A172 (cell line): ENCODE measurements at places on chromosomes 4 and X.

DNA sequence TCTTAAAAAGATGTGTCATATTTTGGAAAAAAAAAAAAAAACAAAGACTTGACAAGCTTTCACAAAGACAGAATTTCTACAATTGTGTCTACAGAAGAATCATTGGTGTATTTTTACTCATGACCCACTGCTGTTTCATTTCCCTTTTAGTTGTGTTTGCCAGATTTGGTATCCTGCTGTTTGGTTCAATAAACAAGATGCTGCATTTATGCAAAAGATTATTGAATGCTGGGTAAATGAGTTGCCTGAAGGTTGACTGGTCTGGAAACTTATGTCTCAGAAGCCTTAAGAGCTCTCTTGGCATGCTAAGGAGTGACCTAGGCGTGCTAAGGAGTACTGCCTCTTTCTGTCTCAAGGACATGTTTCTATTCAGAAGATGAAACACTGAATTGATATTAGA lies 64.9 kb upstream of the NPY2R start:
- no peak for DNase-seq

DNA sequence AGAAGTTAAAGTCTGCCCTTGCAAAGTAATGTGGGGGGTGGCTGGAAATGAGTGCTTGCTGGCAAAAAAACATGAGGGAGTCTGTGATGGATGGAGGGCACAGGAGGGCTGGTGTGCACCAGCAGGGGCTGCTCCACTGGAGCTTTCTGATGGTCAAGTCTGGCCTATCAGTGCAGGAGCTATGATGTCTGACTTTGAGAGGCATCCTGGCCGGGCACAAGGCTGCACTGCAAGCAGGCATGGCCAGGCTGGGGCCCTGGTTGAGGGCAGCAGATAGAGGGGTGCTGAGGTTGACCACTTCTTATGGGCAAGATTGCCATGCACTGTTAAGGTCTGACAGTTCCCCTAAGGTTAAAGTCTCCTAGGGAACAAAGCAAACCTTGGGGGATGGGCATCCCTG lies 1140.2 kb downstream of the FAM133A start:
- no peak for DNase-seq

DNA sequence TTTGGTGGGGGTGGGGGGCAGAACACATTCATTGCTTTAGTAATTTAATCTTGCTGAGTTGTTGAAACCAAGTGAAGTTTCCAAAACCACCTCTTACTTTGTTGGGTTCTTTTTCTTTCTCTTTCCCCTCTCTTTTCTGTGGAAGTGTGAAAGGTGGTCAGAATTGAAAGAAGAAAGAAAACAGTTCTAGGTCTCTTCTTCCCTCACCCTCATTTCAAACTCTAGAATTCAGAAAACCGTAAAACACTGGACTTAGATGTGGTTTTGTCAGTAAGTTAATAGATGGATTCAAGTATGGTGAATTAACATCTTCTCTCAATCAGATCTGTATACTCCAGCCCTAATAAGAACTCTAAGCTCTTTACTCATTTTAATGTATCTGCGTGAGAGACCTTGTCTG lies 23.7 kb downstream of the PLP1 start:
- DNase-seq = no peak

DNA sequence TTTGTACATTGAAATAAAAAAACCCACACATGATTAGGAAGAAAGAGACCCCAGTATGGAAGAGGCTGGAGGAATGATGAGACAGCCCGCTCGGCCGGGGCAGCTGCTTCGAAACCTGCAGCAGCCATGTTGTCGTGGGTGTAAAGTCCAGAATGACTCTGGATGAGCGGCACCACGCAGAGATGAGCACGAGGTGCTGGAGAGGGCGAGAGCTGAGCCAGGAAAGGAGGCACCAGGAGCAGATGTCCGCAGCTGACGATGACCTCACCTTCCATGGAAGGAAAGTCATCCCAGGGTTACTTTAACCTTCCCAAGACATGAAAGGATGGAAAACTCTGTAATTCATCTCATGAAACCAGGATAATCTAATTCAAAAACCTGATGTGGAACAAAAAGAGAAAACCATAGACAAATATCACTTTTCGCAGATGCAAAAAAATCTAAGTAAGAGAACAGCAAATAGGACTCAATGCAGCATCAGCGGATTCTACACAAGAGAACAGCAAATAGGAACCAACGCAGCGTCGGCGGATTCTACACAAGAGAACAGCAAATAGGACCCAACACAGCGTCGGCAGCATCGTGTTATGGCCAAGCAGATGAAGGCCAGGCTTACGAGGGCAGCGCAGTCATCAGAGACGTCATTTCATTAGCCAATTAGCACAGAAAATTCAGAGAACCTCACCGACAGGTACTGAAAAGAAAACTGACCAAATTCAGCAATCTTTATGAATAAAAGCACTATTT lies 25.9 kb upstream of the SPON2 start:
- no peak for DNase-seq

GRCh38 chrX:55149242-55149641 lies 60.4 kb downstream of the PAGE2 start:
- no peak for DNase-seq

- DNase-seq = no peak
These were observed 97.1 kb downstream of the AFF1 start for GRCh38 chr4:87031920-87032319.

DNA sequence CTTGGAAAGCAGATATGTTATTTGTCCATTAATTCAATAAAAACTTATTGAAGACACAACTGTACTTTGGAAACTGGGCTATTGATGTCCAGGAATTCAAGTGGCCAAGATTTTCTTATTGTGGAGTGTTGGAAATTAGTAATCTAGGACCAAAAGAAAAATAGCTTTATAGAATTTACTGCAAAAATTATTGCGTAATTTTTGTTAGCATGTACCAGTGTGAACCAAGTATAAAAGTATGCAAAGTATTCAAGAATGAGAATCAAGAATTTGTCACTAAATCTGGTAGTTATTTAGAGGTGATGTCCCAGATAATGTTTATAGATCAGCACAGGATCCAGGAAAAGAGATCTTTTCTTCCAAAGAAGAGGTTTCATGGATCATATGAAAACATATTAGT lies 468.9 kb upstream of the CTSO start:
- DNase-seq = no peak

DNA sequence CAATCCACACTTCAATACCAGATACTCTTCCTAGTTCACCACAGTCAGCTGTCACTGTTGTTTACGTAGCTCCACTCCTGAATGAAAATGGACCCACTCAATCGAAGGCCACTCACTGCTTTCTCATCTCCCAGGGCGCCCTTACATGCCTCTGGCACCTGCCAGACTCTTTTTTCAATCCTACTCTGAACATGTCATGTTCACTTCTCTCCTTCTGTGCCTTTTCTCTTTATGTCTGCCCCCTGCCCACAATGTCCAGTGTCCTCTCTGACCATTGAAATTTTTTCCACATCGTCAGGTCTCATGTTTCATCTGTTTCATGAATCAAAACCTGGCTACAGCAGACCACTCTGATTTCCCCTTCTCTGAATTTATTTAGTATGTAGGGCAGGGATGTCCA lies 1.3 kb upstream of the MGAT4D start:
- DNase-seq = no peak

DNA sequence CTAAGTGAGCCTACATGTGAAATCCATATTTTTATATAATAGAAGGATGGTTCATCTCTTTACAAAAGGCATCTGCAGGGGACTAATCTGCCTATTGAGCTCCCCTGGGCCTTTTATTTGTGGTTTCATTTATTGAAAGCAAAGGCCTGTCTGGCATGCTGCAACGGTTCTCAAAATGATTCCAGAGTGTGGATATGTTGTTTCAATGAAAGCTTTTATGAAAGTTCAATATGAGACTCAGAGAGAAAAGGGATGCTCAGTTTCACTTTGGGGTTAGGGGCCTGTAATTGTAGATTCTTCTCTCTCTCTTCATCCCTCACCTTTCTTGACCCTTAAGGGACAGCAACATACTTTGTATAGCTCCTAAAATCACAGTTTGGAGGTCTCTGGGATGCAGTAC lies 204.2 kb upstream of the CASK start:
- no peak for DNase-seq

DNA sequence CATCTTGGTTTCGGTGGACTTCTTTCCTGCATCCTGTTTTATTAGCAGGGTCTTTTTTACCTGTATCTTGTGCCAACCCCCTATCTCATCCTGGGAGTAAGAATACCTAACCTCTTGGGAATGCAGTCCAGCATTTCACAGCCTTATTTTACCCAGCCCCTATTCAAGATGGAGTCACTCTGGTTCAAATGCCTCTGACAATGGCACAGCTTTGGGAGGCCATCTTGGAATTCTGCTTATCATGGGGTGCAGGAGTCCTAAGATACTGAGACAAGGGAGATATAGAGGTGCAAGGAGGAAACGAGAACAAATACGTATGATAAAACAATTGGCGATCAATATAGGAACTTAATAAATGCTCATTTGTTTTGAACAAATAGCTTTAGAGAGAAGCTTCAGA lies 1682.2 kb upstream of the AGA start:
- no peak for DNase-seq

GRCh38 chr4:40438384-40439026 lies 103.4 kb downstream of the CHRNA9 start:
- no peak for DNase-seq

DNA sequence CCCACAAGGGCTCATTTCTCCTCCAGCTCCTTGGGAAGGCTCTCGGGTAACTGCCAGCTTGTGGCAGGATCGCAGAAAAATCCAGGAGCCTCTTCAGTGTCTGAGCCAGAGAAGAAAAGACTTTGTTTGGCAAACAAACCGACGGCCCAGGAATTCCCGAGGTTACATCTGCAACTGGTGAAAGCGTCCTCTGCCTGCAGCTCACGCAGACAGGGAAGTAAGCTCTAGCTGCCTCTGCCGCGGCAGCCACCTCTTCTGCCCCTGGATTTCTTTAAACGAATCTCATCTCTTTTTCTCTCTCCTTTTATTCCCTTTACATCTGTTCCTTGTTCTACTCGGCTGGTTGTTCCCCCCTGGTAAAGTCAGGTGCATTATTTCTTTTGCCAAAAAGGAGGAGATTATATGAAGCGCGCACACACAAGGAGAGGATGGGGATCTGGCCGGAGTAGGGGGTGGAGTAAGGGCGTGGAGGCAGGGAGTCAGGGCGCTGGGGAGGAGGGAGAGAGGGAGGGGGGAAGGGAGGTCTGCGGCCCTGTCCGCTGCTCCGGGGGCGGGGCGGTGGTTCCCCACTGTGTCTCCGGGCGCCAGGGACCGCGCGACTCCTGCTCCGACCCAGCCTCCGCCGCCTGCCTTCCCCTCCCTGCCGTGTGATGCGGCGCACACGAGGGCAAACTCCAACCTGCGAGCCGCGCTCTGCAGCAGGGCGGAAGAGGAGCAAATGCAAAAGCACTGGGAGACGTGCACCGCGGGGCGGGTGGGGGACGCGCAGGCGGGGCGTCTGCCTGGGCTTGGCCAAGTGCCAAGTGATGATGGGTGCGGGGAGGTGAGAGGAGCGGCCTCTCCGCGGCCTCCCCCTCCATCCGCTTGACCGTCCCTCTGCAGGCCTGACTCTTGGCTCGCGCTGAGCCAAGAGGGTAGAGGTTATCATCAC lies at the start of gene DCHS2:
Gene DCHS2, minus strand, starts transcription at position 459 of the 931 bp plus-strand sequence. Its CDS starts 444 bp downstream, at position 15.
- no peak for DNase-seq

DNA sequence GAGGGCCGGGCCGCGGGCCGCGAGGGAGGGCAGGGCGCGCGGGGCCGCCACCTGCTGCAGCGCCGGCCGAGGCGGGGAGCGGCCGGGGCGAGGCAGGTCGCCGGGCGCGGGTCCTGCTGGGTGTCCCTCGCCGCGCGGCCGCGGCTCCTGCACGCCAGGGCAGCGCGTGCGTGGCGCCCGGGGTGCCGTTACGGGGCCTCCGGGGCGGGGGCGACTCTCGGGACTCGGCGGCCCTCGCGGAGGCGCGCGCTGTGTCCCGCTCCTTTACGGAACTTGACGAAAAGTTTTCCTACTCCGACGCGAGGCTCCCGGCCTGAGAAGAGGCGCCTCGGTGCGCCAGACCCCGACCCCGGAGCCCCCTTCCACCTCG lies 329 bp downstream of the TBC1D14 start:
- DNase-seq = no peak

- no peak for DNase-seq
These were observed 28.4 kb upstream of the FGFR3 start for GRCh38 chr4:1764670-1765069.

DNA sequence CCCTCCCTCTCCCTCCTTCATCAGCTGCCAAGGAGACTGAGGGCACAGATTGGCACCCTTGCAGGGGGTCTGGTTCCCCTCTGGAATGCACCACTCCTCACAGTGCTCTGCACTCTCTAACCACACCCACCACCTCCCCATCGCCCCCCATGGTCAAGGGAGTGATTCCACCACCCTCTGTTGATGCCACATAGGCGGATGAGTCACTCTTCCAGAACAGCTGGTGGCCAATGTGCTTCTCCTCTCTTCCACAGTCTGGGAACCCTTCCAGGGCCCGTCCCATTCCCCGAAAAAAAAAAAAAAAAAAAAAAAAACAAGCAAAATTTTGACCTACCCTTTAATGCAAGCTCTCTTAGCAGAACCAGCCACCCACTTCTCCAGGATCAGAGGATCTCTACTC lies 341.3 kb upstream of the KLF3 start:
- peak; percentile 87 for DNase-seq

DNA sequence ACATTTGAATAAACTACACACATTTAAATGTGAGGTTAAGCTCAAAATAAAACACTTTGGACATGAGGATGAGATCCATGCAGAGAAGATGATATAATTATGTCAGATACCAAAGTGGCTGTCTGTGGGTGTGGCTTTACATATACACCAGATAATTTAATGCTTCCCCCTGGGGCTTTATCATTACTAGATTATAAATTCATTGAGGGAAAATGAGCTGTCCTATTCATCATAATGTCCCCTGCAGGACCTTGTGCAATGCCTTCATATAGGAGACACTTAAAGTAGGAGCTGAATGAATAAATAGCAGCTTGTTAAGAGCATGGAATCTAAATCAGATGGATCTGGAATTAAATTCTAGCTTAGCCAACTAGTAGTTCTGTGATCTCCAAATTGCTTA lies 49.7 kb downstream of the OTC start:
- no peak for DNase-seq

DNA sequence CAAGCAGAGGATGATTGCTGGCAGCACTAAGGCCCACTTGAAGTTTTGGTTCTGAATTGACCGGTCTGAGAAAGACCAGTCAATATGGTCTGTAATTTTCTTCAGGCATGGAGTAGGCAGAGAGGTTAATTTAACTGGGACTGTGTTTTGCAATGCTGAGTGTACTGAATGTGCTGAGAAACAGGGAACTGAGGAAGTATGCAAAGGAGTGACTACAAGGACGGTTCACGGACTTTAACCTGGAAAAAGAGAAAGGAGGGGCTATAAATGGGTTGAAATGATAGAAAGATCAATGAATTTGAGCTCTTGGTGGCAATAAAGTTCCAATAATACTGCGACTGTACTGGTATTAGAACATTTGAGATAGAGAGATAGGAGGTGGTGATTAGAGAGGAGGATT lies 84.5 kb downstream of the MAGEB17 start:
- DNase-seq = no peak
